ENCODE measurements at places on chromosomes 3 and 15.

DNA sequence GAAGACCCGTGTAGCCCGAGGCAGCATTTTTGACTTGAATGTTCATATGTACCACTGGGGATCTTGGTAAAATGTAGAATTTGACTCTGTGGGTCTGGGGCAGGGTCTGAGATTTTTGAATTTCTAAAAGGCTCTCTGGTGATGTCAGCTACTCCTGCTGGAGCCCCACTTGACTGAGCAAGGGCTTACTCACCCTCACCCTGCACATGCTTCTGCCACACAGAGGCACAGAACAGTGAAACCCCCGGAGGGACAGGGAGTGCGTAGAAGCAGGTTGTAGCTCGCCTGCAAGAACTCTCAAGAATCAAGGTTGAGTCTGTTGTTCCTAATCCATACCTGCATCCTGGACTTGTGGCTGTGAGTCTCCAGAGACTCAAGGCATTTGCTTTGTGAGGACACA, 41.1 kb downstream of the SLCO3A1 start:
- DNase-seq, result no peak

DNA sequence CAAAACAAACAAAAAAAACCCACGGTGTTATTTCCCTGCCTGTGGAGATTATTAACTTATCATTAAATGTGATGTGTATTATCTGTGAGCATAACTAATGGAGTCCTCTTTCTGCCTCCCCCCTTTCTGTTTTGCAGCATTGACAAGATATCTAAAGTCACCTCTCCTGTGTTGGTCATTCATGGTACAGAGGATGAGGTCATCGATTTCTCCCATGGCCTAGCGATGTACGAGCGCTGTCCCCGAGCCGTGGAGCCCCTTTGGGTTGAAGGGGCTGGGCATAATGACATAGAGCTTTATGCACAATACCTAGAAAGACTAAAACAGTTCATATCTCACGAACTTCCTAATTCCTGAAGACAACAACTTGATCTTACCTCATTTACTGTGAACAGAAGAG, 25.2 kb upstream of the CEMIP start:
- DNase-seq, result no peak

- no peak for DNase-seq
Measured at GRCh38 chr3:108416111-108416869, 94.1 kb downstream of the MYH15 start.

DNA sequence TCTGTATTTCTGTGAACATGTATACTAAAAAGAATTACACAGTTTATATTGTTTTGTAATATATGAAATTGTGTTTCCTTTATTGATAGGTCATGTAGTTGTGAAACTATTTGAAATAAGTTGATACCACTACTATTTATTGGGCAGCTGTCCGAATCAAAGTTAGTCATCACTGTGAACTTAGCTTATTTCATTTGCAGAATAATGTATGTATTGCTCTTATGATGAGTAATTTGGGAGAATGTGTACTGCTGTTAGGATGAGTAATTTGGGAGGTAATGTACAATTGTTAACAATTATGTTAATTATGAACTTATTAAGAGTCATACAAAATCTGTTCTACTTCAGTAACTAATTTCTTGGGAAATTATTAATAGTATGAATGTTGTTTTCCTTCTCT, 22.2 kb downstream of the FXR1 start:
- DNase-seq, result no peak

- no peak for DNase-seq
Measured at GRCh38 chr3:178310949-178311348, 225.3 kb upstream of the KCNMB2 start.

Measured in activated T-helper 1 cell treated with anti-CD3 and anti-CD28 coated beads, Interleukin-12 subunit alpha, Interleukin-12 subunit beta, Interleukin-2, Interleukin-4 antibody, amounts not matched to agents 30 ng/mL and 10 ng/mL and 1 ng/mL, durations not matched to agents 14 hours and 24 hours and 36 hours (primary cell).